ENCODE measurements at places on chromosomes 3 and 15.

DNA sequence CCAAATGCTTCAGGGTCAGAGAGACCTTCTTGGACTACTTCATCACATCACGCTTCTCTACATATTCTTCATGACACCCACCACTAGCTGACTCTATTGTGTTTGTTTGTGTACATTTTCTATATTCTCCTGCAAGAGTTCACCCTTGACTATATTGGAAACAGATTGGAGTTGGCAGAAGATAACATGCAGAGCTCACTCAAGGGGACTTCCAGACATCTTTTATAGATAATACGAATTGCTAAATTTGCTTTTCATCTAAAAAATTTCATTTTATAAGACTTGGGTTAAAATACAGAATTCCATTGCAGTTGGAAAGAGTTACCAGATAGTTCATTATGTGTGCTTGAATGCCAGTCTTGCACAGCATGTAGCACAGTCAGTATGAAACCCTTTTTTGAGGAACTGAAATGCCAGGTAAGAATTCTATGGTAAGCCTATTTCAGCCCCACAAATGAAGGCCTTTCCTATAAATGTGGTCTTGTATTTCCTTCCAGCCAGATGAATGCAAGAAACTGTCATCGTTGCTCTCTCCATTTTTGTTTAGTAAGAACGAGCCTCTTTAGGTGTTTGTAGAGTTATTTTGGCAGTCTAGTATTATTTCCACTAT is 177.6 kb downstream of the GHSR start:
- DNase-seq = no peak

GRCh38 chr3:154029926-154030325 is 91.3 kb upstream of the ARHGEF26 start:
- no peak for DNase-seq

- no peak for DNase-seq
Measured at GRCh38 chr3:31952205-31952604, 28.9 kb downstream of the OSBPL10 start.

GRCh38 chr3:68220832-68221231 is 566.4 kb upstream of the SUCLG2 start:
- DNase-seq = no peak

DNA sequence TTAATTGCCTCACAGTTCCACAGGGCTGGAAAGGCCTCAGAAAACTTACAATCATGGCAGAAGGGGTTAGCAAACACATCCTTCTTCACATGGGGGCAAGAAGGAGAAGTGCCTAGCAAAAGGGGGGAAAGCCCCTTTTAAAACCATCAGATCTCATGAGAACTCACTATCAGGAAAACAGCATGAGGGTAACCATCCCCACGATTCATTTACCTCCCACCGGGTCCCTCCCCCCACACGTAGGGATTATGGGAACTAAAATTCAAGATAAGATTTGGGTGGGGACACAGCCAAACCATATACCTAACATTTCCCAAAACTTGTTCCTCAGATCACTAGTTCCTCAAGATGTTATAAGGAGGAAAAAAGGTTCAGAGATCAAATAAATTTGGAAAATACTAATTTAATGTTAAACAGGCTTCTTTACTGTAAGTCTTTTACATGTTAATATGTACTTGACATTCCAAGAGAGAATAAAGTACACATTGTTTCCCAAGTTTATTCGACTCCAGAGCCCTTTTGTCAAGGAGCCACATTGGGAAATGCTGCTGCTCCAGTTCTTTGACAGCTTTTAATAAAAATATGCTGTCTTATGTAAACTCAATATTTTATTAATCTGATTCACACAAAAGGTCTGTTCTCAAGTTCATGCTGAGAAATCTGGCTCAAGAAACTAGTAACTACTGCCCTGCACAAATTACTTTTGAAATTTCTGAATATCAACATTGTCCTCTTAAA is 17.8 kb downstream of the HERC1 start:
- DNase-seq = no peak

GRCh38 chr15:96687388-96688107 is 357.0 kb downstream of the NR2F2 start:
- no peak for DNase-seq

DNA sequence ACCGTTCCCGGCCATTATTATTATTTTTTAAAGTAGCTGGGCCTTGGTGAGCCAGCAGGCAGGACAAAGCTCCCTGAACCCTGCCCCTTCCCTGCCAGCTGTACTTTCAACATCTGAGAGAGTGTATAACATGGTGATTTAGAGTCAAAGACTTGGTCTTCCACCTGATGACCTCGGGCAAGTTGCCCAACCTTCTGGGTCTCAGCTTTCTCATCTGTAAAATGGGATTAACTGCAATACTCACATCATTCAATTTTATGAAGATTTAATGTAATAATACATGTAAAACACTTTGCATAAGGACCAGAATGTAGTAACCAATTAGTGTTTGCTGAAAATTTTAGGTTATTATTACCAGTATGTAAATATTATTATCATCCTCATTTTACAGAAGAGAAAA is 11.9 kb upstream of the TRH start:
- no peak for DNase-seq

- no peak for DNase-seq
Measured at GRCh38 chr3:38471260-38471857, 17.7 kb downstream of the ACVR2B start.

- no peak for DNase-seq
Measured at GRCh38 chr15:89575656-89576416, 567 bp downstream of the TICRR start.

DNA sequence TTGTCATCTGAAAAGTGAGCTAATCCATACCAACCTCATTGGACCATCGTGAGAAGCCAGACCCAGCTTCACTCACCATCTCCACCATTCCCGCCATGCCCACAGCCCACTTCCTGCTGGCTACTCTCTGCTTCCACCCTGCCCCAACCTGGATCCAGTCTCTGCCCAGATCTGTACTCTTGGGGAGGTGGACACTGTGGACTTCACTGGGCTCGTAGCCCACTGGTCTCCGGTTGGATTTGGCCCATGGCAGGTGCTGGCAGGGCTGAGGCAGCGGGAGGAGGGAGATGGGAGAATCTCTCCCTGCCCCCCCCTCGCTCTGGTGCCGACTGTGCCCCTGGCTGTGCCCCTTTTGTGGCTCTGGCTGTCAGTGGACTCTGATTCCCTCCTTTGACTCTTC is 193.8 kb downstream of the ABHD5 start:
- no peak for DNase-seq

DNA sequence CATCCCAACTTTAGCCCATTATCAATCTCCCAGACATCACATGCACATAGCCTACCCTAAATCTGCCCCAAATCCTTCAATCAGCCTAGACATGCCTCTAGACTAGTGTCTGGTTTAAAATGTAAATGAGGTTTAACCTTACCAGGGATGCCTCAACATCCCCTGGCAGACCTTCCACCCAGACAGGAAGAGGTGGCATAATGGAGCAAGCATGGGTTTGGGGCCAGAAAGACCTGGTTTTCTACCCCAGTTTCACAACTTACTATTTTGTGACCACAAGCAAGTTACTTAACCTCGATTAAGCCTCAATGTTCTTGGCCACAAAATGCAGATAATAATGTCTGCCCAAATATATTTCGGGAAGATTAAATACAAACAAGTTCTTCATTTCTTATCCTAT is 28.3 kb upstream of the THBS1 start:
- DNase-seq = no peak

GRCh38 chr3:30712991-30713390 is 106.6 kb downstream of the TGFBR2 start:
- no peak for DNase-seq

DNA sequence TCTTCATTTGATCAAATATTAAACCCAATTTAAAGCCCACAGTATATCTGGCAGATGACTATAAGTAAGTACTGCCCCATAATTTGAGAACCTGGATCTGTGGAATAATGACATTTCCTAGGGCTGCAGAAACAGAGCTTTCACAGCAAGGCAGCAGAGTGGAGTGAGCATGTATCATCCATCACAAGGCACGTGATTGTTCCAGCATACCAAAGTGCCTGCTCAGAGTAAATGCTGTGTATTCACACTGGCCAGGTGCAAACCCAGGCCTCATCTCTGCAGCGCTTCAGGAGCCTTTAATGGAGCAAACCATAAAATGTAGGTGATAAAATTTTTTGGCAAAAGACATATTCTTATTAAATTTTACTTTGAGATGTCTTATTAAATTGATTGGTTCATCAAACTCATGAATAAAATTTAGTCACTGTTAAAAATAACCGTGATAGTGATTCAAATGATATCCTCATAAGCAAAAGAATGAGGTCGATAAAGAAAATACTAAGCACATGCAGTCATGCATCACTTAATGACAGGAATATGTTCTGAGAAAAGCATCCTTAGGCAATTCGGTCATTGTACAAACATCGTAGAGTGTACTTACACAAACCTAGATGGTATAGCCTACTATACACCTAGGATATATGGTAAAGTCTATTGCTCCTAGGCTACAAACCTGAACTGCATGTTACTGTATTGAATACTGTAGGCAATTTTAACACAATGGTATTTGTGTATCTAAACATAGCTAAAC is 99.3 kb upstream of the SLC24A5 start:
- DNase-seq = no peak

DNA sequence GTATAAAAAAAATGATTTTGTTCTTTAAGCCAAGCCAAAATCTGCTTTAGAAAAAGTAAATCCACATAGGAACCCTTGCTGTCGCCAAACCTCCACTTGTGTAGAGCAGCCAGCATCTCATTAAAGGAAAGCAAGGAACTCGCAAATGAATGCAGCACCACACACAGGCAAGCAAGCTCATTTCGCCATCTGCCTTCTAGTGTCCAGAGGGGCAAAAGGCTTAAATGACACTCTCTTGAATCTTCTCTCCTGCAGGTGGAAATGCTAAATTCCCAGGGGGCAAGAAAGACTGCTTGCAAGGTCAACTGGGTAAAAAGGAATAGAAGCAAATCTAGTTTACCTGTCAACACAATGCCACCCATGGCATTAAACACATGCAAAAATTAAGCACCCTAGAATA is 2.4 kb downstream of the MB21D2 start:
- DNase-seq = no peak

DNA sequence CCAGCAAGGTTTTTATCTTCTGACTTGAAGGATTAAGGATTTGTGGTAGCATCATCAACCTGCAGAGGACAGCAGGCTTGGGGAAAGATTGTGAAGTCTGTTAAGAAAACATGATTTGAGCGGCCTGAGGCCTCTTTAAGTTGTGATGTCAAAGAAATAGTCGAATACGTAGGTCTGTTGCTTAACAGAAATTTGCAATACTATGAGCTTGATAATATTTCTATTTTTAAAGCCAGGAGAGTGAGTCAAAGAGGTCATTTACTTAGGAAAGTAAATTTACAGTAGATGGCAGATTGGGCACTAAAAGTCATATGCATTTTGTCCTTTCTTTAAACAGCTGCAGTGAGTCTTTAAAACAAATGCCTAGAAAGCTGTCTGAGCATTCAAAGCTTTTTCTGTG is 336.3 kb downstream of the DIPK2A start:
- DNase-seq = no peak

DNA sequence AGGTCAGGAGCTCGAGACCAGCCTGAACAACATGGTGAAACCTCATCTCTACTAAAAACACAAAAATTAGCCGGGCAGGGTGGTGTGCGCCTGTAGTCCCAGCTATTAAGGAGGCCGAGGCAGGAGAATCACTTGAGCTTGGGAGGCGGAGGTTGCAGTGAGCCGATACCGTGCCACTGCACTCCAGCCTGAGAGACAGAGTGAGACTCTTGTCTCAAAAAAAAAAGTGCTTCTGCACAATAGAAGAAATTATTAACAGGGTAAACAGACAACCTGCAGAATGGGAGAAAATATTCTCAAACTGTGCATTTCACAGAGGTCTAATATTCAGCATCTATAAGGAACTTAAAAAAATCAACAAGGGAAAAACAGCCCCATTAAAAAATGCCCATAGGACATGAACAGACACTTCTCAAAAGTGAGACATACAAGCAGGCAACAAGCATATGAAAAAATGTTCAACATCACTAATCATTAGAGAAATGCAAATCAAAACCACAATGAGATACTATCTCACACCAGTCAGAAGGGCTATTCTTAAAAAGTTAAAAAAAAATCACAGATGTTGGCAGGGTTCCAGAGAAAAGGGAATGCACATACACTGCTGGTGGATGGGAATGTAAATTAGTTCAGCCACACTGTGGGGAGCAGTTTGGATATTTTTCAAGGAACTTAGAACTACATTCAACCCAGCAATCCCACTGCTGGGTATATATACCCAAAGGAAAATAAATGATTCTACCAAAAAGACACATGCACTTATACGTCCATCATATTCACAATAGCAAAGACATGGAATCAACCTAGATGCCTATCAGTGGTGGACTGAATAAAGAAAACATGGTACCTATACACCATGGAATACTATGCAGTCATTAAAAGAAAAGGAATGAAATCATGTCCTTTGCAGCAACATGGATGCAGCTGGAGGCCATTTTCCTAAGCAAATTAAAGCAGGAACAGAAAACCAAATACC is 75.5 kb downstream of the MSL2 start:
- DNase-seq = no peak

DNA sequence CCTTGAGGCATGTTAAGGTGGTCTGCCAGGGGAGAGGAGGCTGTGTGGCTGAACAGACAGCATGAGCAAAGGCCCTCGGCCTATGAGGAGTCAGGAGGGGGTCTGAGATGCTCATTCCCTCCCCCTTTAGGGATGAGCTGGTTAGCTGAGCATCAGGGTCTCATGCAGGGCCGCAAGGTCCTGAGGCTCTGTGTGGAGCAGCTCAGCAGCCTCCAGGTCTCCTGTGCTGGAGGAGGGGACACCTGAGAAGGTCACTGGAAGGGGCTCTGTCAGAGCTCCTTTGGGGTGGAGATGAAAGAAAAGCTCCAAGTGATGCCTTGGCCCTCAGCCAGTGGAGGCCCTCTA is 67.1 kb downstream of the RASGRF1 start:
- no peak for DNase-seq

GRCh38 chr3:131491775-131492174 is 11.0 kb downstream of the MRPL3 start:
- no peak for DNase-seq

GRCh38 chr15:33913459-33913858 is 54.8 kb upstream of the CHRM5 start:
- no peak for DNase-seq

GRCh38 chr3:49805897-49806701 is 3.0 kb downstream of the INKA1 start:
- DNase-seq = no peak

DNA sequence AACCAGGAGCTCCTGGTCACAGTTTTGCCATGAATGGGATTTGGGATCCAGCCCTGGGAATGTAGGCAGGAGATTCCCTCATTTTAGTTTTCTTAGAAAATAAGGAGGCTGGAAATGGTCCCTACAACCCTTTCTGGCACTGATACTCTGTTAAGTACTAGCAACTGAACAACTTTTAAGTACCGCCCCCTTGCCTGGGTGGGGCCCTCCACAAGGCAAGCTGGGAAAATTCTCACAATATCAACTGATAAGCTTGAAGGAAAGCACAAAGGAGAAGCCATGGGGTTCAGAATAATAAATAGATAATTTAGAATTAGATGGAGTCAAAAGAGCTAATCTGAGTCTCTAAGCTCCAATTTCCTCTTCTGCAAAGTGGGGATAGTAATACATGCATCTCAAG is 4.2 kb upstream of the DGKG start:
- no peak for DNase-seq
